ENCODE measurements at places on chromosomes 11 and 22.

GRCh38 chr11:122874991-122875390 lies 7.6 kb upstream of the JHY start:
- DNase-seq = no peak

DNA sequence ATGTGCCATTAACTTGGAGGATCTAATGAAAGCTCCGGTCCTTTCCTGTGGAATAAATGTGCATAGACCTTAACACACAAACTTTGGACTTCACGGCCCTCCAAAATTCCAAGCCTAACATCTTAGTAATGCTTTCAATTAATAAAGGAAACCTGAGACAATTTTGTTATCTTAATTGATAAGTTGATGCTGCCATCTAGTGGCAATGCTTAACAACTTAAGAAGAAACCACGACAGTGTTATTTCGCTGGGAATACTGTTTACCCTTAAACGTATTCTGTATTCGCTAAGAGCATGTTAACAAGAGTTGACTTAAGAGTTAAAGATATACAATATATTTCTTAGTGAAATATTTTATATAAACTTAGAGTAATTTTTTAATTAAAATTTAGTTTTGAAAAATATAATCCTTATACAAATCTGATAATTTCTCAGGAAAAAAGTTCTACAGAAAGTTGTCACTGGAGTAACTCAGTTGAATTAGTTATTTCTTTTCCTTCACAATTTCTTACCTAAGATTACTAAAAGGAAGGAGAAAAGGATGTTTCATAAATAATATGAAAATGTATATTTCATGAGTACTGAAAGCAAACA lies 35.0 kb upstream of the OR9G4 start:
- DNase-seq = peak; percentile 22

- DNase-seq = no peak
Observed at GRCh38 chr11:10444725-10445315, 10.2 kb upstream of the AMPD3 start.

GRCh38 chr22:44429941-44430587 lies 68.0 kb downstream of the RTL6 start:
- no peak for DNase-seq

GRCh38 chr11:19121646-19122045 lies 4.7 kb downstream of the ZDHHC13 start:
- no peak for DNase-seq

- DNase-seq = no peak
Observed at GRCh38 chr22:33922349-33922681, 2.0 kb upstream of the LARGE1 start.

DNA sequence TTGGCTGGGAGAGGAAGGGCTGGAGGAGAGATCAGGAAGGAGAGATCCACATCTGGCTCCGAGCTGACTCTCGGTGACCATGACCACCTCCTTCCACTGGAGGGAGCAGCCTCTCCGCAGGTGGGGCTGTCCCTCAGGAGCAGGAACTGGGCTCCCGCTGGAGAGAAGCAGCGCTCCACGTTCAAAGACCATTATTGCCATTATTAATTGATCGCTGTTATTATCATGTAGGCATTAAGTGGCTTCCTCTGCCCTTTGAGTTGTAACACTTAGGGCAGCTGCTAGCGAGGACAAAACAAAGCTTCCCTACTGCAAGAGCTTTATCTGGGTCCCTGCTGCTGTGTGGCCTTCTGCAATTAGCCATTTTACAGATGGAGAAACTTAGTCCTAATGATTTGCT lies 251.9 kb downstream of the ST3GAL4 start:
- DNase-seq = no peak

DNA sequence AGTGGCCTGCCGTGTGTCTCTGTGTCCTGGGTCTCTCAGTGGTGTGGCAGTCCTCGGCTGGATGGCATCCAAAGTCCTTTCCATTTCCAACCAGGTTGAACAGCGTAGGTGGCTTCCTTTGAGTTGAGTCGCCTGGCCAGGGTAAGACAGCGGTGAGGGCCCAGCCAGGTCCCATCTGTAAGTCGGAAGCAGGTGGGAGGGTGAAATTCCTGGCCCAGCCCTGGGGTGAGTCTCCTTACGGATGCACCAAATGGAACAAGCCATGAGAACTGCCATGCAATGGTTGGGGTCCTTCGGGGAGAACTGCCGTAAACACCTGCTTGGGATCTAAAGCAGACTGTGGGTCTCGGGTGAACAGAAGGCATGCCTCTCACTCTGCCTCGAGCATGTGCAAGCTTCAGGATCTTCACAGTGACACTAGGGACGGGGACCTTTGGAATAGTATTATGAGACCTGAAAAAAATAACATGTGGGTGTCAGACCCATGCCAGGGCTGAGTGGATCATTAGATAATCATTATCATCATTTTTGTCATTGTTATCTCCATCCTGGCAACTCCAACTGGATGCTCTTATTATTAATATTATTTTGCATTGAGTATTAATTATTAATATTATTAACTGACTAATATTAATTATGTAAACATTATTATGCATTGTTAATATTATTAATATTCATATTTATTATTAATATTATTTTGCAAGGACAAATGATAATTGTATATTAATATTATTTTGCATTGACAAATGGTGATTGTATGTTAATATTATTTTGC lies 57.7 kb upstream of the LINC01488 start:
- DNase-seq = no peak

DNA sequence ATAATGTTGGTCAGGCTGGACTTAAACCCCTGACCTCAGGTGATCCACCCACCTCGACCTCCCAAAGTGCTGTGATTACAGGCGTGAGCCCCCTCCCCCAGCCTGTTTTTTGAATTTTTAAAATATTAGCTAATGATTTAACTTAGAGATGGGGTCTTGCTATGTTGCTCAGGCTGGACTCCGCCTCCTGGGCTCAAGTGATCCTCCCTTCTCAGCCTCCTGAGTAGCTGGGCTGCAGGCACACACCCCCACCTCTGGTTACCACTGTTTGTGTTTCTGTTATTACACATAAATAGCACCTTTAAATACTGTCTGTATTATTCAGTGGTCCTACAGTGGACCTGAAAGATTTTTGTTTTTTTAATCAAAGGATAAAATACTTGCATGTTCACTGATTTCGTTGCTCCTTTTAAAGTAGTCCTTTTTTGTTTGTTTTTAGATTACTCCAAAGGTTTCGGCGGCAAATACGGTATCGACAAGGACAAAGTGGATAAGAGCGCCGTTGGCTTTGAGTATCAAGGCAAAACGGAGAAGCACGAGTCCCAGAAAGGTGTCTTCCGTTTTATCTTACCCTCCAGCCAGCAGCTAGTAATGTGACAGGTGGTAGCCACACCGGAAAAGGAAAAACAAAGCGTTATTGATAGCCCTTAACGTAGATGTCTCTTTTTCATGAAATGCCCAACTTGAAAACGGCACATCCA lies 21.1 kb downstream of the CTTN start:
- DNase-seq = no peak

- peak; percentile 78 for DNase-seq
Observed at GRCh38 chr11:110972640-110973039, 260.4 kb upstream of the ARHGAP20 start.

DNA sequence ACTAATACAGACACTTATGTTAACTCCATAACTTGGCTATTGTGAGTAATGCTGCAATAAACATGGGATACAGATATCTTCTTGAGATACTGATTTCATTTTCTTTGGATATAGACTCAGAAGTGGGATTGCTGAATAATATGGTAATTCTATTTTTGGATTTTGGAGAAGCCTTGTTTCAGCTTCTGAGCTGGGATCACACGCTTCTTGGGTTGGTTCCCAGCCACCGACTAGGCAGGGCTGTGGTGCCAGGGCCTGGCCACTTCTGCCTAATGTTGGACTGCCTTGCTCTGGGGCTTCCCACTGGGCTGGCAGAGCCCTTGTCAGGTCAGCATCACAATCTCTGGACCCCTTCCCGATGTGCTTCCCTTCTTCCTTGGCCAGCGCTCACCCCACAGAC lies 14.0 kb upstream of the MCHR1 start:
- no peak for DNase-seq

- no peak for DNase-seq
Observed at GRCh38 chr11:114079511-114080065, 20.1 kb downstream of the ZBTB16 start.

- DNase-seq = no peak
Observed at GRCh38 chr11:114832532-114833125, 154.3 kb downstream of the NXPE2 start.

DNA sequence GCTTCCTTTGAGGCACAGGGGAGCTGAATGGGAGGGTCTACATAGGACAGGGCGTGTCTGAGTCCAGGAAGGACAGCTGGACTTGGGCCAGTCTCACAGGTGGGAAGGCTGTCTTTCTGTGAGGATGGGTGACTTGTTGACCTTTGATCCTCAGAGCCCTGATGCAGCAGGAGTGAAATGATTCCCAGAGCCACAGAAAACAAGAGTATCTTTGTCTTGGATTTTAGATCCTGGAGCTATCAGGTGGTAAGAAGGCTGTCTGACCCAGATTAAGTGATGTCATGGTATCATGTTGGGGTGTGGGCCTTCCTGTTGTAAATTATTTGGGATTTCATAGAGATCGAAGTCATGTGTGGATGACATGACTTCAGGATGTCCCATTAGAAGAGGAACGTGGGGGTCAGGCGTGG lies 15.0 kb downstream of the PTPRJ start:
- DNase-seq = no peak

GRCh38 chr11:12995188-12995587 lies 13.9 kb upstream of the RASSF10 start:
- DNase-seq = no peak

DNA sequence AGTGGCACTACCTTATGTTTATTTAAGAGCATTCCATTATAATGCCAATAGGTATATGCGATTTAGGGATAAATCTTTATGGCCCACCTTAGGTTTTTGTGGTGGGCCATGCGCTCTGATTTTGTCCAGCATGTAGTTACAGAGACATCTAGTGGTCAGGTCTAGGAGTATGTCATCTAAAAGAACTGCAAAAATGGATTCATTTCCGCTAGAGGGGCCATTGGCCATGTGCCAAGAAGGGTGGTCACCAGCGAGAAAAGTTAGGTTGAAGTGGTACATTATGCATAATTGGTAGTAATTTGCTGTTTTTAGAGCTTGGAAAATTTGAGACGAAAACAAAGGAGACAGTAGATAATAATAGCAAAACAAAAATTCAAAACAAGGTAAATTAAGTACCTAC lies 27.7 kb downstream of the LRRC4C start:
- DNase-seq = no peak

DNA sequence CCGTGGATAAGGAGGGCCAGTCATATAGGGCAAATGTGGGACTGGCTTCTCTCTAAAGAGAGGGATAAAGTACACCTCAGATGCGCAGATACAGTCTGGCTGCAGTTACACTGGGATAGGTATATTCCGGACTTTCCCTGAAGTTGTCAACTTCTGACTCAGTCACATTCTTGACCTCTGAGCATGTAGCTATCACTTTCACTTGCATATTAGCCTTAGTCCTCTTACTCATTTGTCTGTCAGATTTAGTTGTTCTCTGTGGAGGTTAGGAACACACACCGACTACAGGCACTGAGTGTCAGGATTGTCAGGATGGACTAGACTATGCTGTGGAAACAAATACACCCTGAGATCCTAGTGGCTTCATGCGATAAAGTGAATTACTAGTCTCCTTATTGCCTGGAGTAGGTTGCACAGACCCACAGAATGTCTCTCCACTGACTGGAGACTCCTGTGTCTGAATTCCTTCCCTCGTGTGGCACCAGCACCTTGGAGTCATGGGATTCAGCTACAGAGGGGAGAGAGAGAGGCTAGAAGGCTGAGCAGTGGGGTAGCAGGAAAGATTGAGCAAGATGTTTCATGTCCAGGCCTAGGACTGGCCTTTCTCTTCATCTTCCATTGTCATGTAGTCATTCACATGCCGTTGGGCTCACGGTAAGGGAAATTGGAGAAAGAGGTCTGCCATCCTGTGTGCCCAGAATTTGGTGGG lies 654.3 kb downstream of the NTM start:
- peak; percentile 82 for DNase-seq

DNA sequence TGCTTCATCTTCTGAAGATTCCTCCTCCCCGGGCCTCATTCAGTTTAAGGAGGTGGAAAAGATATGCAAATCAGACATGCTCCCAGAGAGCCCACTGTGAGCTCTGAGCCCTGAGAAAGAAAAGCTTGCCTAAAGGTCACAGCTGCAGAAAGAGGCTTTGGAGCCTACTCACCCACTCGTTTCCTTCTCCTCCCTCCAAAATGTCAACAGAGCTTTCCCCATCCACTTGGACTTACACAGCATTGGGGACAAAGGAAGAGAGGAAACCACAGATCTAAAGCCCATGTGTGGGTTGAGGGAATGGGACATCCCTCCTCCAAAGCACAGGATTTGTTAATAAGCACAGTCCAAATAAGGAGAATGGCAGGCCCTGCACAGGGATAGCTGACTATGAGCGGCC lies 158.4 kb downstream of the ETS1 start:
- DNase-seq = no peak

- DNase-seq = no peak
Observed at GRCh38 chr11:13602844-13603243, 65.6 kb upstream of the FAR1 start.

GRCh38 chr11:57100638-57101331 lies 81.0 kb upstream of the LRRC55 start:
- DNase-seq = no peak

DNA sequence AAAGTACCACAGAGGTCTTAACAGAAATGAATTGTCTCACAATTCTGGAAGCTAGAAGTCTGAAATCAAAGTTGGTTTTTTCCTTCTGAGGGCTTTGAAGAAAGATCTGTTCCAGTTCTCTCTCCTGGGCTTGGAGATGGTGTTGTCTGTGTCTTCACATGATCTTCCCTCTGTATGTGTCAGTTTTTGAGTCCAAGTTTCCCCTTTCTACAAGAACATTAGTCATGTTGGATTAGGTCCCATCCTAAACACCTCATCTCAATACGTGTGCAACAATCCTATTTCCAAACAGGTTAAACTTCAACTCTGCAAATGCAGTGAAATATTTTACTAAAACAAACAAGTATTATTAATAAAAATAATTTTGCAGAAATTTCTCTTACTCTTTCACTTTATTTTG lies 3.1 kb upstream of the PTS start:
- DNase-seq = no peak

- DNase-seq = no peak
Observed at GRCh38 chr11:130170345-130170744, 10.8 kb downstream of the ST14 start.

GRCh38 chr11:11958403-11959231 lies 49.8 kb downstream of the DKK3 start:
- no peak for DNase-seq

- DNase-seq = no peak
Observed at GRCh38 chr11:61512435-61512834, 3.9 kb downstream of the LRRC10B start.

GRCh38 chr11:112795911-112796649 lies 165.1 kb upstream of the NCAM1 start:
- no peak for DNase-seq

- no peak for DNase-seq
Observed at GRCh38 chr11:12845739-12846358, 163.3 kb upstream of the RASSF10 start.

- DNase-seq = no peak
Observed at GRCh38 chr11:13051257-13051656, 42.1 kb downstream of the RASSF10 start.

DNA sequence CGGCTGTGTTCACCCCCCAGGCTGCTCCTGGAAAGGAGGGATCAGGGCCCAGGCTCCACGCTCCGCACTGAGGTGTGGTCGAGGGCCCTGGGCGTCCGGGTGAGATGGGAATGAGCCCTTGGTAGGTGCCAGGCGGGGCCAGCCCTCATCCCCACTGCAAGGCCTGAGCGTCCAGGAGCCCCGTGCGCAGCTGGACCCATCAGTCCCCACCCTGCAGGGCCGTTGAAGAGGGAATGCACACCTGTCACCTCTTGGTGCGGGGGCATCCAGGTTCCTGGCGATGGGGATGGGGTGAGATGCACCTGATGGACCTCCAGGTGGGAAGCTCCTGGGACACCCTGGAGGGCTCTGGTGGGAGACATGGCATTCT lies 72.2 kb downstream of the KCNQ1 start:
- no peak for DNase-seq

- no peak for DNase-seq
Observed at GRCh38 chr11:25927411-25927953, 404.4 kb upstream of the ANO3 start.
